Sciatic nerve (tissue), 2 donors: ENCODE measurements at places on chromosomes 5 and 9.
A peak's percentile ranks its signal among the peaks of the same experiment; 100 is the strongest.

DNA sequence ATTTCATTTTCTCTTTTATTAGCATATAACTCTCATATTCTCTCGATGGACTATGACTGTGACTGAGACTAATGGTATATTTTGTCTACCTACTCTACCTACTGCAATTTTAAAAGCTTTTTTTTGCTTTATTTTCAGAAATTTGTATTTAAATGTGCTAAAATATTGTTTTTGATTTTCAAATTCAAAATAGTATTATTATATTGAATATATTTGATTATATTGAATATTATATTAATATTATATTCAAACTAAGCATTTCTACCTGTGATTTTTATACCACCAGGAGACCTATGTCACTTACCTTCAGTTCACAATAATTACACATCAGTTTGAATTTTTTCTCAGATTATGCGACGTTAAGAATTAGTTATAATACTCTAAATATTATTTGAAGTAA, 700.5 kb upstream of the RGMB start:
- DNase-seq, result no peak

GRCh38 chr5:126965061-126965475, 65.3 kb downstream of the MARCHF3 start:
- DNase-seq, result no peak

DNA sequence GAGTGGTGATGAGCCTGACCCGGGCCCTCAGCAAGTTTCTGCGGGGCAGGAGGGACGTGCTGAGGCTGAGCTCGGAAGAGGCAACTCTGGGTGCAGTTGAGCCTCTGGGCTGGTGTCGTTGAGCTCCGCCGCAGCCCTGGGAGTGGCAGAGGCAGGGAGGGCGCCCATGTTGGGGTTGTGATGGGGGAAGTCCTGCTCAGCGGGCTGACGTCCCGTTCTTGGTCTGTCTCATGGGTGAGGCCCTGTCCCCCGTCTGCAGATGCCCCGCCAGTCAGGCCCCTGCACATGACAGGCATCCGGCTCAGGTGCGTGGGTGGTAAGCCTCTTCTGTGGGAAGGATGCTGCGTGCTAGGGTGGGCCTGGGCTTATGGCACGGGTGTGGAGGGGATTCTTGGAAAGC, 64.3 kb downstream of the RXRA start:
- DNase-seq, result no peak

- DNase-seq, result no peak
Observed at GRCh38 chr9:123537809-123538208, 181.8 kb downstream of the CRB2 start.

DNA sequence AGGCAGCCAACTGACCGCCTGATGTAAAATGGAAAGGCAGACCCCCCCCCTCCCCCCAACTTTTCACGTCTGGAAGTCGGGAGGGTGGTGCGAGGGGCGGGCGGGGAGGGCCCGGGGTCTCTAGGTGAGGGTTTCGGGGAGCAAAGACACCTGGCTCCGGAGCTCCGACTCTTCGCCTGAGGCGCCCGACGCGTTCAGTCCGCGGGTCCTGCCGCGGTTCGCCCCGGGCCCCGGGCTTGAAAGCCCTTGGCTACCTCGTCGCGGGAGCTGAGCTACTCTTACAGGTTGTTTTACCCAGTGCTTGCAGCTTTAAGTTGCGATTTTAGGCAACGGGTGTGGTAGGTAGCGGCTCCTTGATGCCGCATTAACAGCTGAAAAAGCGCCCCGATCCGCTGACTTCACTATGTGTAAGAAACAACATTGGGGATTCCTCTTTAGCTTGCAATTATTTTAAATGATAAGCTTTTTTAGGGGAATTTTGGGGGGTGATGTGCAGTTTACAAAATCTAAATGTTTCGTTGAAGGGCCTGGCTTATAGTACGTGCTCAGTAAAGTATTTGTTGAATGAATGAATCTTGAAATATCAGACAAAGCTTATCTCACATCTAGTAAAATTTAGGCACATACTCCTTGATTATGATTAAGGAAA, 722 bp downstream of the CDC42SE2 start:
- DNase-seq, result peak; percentile 62

GRCh38 chr5:131942016-131942415, 3.4 kb downstream of the MEIKIN start:
- DNase-seq, result no peak

DNA sequence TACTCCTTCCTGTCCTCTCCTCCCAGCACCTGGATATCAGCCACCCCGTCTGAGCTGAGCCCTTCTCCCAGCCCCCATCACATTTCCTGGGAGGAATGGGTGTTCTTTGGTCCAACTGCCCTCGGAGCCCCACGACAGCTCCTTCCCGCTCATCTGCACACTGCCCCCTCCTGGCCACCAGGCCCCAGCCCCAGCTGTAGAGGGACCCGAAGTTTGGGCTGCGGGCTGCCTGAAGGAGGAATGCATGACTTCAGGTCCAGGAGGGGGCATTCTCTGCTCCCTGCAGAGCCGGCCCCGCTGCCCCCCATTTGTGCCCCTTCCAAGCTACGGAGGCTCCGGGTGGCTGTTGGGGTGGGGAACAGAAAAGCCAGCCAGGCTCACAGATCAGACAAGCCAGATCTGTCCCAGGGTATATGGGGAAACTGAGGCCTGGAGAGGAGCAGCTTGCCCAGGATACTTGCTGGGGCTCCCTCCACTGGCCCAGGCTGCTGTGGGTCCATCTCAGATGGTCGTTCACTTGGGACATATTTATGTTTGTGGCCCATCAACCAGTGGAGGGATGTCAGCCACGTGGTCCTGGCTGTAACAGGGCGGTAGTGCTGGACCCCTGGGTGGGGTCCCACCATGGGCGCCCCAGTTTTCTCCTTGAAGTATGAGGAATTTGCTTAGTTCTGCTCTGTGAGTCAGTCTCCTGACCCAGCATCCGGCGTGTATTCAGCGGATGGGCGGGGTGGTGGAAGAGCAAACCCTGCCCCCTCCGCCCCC, 33.1 kb downstream of the DAB2IP start:
- DNase-seq, result peak; percentile 76

DNA sequence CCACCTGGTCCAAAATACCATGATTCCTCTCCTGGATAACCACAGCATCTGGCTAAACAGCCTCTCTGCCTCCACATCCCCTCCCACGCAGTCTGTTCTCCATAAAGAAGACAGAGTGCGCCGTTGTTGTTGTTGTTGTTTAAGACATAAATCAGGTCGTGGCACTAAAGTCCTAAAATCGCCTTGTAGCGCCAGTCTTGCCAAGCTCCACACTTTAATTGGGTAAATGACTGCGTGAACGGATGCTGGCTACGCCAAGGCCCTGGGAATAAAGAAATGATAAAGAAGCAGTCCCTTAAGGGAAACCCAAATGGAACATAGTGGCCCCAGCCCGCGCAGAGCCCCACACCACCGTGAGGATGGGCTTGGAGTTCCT, 364 bp upstream of the SFXN1 start:
- no peak for DNase-seq
